ENCODE measurements at places on chromosomes 1 and 21.

- no peak for DNase-seq
Measured at GRCh38 chr1:203172184-203173010, 3.2 kb downstream of the MYBPH start.

DNA sequence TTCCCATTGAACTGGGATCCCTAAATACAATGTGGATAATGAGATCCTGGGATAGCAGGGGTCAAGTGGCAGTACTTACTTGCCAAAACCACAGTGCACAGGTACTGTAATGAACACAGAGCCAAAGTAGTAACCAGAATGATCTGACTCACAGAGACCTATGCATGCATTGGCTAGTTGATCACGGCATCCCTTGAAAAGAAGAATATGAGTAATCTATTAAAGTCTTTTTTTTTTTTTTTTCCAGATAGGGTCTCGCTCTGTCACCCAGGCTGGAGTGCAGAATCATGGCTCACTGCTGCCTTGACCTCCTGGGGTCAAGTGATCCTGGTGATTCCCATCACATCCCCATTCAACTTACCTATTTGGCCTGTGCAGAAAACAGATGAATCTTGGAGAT is 29.4 kb upstream of the EIF4G3 start:
- no peak for DNase-seq

DNA sequence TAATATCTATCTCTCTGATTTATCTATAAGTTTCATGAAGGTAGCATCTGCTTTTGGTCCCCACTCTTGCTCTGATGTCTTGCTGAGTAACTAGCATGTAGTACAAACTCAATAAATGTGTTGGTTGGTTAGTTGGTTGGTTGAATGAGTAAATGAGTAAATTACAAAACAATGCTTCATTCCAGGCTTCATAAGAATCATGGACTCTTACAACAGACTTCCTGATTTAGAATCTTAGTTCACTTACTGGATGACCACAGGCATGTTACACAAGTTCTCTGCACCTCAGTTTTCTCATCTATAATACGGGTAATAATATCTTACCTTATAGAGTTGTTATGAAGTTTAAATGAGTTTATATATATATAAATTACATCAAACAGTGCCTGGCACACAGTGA is 98.6 kb downstream of the ZNF281 start:
- no peak for DNase-seq

DNA sequence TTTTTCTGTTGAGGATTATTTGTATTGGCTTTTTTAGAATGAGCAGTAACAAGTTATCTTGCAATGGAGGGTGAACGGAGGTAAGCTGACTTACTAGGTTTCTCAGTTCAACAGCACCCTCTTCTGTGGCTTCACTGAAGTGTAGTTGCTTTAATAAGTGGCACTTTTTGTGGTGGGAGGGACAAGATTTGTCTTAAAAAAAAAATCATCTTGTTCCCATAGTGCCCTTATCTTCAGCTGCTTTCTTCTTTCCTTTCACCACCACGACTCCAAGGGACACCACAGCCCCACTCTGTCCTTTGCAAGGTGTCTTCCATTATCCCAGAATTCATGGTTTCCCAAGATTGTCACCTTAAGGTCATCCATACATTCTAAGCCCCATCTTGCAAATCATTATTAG is 92.9 kb downstream of the PIGK start:
- peak; percentile 34 for DNase-seq

GRCh38 chr1:43280692-43281091 is 4.7 kb downstream of the C1orf210 start:
- no peak for DNase-seq

- no peak for DNase-seq
Measured at GRCh38 chr1:207811920-207812720, 60.3 kb downstream of the CD46 start.

DNA sequence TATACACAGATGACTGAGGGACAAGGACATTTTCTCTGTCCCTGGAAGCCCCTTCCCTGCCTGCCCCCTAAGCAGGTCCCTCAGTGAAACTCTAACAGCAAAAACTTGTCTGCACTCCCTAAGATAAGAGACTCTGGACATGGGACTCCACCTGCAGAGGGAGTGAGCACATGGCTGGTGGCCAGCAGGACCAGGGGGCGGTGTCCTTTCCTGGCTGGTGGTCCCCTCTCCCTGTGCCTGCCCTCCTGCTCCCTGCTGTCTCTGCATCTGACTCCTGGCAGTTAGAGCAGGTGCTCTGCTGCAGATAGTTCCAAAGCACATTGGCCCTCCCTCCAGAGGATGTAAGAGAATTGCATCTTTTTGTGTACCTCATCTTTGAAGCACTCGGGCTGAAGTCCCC is 215.5 kb downstream of the GRIK3 start:
- DNase-seq: no peak

GRCh38 chr1:77282866-77283539 is 1.2 kb downstream of the AK5 start:
- no peak for DNase-seq

- no peak for DNase-seq
Measured at GRCh38 chr1:53087332-53088285, 25.6 kb downstream of the PODN start.

All from AG04449 (cell line).